Activated CD4-positive, alpha-beta T cell treated with anti-CD3 and anti-CD28 coated beads, Interleukin-2, Interleukin-6, amounts not matched to agents 100 ng/mL and 50 ng/mL, durations not matched to agents 16 hours and 8 hours (primary cell): ENCODE measurements at places on chromosomes 3 and 15.

DNA sequence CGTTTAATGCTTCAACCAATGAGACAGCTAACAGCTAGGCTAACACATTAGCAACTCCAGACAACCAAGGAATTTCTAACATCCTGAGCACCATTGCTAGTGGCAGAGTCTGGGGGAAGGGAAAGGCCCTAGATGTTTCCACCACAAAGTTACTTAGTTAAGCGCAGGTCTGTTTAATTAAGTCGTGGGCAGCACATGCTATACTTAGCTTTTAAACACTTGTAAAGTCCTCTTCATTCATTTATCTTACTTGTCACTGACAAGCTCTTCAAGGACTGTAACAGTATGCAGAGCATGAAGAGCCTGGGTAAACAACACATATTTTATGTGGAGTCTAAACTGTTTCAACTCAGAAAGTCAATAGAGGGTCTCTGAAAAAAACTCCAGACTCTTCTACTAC lies 221.1 kb upstream of the WNT5A start:
- no peak for DNase-seq

DNA sequence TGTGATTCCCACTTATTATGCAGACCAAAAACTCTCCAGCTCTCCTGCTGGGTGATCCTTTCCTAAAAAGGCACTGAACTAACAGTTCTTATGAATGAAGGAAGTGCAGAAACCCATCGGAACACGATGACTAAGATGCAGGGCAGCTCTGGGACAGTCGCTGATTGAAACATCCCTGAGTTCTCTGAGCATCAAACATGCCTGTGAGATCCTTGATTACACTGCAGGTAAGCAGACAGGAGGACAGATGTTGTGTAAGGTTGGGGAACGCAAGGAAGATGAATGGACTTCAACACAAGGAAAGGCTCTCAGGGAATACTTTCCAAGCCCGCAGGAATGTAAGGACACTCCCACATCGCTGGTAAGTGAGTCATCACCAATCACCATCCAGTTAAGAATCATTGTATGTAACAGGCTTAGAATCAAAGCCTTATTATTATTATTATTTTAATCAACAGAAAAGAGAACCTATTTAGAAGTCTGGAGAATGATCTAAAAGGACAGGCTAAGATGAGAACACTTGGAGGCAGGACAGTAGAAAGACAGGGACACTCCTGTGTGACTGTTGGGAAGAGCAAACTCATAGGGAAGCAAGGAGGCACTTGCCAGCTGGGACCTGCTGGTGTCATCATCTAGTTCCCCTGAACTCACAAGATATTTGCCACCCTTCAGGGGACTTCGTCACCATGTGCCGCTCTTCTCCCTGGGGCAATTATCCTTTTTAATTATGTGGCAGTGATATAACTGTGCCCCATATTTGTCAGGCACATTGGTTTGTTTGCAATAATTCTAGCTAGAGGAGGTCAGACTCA lies 26.0 kb downstream of the TMEM158 start:
- DNase-seq = no peak

GRCh38 chr3:99388780-99389179 lies 249.6 kb upstream of the COL8A1 start:
- no peak for DNase-seq

GRCh38 chr3:188342991-188343732 lies 189.2 kb downstream of the LPP start:
- DNase-seq = no peak
